Stimulated activated CD8-positive, alpha-beta memory T cell treated with anti-CD3 and anti-CD28 coated beads, Interleukin-4, amount 100 ng/mL, for 24 hours (primary cell): ENCODE measurements at places on chromosomes 2 and 18.
A peak's percentile ranks its signal among the peaks of the same experiment; 100 is the strongest.

- no peak for DNase-seq
These were observed 77.7 kb downstream of the TRIM43 start for GRCh38 chr2:95669441-95669991.

DNA sequence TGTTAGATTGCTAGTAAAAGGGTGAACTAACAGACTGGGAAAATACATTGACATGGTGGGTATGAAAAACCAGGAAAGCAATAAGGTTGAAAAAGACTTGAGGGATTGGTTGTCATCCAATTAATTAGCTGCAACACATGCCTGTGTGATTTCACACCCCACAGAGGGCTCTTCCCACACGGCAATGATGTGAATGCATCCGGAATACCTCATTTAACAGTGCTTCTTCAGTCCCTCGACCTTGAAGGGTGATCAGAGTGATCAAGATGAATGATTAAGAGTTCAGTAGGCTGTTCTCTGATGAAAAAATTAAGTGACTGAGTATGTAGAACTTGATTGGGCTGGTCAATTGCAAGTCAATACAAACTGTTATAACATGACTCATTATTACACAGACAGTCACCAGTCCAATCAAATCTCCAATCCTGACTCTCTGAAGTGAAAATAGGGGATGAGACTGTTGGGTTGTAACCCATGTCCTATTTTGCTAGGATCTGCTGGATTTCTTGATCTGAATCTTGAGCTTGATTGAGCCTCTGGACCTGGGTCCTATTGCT is 924.9 kb upstream of the FAM98A start:
- no peak for DNase-seq

DNA sequence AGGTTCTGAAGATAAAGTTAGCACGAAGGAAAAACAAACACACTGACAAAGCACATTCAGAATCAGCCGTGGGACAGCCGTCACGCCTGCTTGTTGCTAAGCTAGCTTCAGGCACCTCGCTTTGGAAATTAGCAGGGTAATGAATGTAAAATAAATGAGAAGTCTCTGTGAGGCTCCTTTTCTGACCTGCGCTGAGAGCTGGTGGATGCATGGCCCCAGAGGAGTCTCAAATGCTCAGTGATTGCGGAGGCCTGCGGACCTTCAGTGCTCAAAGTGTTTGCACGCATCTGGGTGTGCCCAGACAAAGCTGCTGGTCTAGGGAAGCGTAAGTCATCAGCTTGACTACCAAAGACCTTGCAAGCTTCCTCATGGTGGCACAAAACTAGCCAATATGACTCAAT is 50.6 kb downstream of the CD8B2 start:
- DNase-seq = no peak

DNA sequence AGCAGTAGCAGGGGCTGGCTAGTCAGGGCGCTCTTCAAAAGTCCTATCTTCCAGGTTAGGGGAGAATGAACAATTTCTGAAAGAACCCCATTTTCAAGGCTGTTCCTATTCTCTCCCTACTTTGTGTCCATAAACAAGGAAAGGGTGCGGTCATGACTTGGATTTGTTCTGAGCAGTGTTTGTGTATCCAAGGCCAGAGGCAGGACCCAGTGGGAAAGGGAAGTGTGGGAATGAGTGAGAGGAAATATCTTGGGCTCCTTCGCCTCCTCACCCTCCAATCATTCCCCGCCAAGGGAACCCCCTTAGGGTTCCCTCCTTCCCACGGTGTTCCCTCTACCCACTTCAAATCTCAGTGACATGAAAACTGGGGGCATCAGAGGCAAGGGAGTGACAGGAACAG is 25.5 kb upstream of the SPTBN1 start:
- no peak for DNase-seq

GRCh38 chr2:148490840-148491439 is 153.6 kb upstream of the EPC2 start:
- DNase-seq = no peak

DNA sequence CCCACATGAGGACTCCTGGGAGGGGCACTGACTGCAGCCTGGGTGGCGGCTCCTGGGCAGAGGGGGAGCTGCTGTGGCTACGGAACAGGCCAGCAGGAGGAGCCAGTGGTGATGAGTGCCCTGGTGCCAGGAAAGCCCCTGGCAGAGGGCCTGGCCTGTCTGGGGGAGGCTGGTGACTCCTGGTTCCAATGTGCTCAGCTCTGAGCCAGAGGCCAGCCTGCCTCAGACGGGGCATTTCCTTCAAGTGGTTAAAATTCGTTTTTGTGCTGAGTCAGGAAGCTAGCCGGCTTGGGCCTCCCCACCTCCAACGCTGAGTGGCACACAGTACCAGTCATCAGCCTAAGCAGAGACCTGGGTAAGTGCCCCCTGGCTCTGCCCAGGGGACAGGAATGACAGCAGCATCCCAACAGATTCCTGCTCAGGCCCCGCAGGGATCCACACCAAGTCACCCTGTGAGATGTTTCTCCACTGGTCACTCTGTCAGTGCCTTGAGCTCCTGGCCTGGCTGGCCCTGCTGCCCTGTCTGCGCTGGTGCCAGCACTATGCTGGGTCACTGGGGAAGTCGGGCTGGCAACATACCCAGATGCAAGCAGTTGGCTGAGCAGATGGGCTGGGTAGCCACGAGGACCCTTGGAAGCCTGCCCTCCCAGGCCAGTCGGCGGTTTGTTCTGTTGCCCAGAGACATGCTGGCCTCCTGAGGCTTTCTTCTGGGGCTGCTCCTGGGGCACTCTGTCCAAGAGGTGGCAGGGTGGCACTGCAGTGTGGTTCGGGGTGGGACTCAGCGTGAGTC is 7.1 kb upstream of the KLF11 start:
- DNase-seq = peak; percentile 25

DNA sequence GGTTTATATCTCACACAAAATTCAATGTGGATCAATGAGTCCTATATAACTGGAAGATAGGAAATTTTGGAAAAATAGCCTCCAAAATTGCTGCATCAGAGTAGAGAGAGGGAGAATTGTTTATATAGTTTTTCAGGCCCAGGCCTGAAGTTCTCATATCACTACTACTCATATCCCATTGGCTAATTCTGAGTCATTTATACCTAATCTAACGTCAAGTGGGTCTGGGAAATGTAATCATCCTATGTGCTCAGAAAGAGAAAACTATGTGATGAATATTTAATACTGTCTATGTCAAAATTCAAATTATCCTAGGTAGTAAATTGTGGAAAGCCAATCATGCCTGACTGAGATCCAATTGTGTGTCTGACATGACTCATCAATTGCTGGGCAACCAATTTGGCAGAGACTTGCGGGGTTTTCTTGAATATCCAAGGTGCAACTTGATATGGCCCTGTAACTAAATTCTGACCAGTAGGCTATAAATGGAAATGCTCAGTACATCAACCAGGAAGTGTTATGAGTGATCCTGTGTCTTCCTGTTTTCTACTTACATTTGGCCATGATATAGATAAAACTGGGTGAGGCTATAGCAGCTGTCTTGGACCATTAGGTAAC is 744.4 kb downstream of the KCNJ3 start:
- no peak for DNase-seq

DNA sequence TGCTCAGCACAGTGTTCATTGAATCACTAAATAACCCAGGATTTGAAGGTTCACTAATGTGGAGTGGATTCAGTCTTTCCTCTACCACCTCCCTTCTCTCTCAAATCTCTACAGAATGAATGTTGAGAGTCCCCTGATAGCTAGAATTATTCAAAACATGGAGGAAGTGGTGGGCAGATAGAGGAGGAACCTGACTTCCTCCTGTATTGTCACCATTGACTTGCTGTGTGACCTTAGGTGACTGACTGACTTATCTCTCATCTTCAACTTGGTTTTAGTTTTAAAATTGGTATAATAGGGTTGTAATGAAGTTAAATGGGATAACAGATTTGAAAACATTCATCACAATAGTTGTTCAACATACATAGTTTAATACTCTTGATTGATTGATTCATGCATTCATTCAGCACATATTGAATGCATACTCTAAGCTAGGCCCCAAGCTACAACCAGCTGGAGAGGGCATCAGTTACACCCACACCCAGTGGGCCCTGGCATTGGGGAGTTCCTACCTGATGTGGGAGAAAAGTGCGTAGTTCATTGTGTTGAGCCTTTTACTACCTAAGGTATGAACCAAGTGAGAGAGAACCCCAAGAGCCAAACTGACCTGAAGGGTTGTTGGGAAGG is 96.0 kb downstream of the WDR7 start:
- DNase-seq = no peak

DNA sequence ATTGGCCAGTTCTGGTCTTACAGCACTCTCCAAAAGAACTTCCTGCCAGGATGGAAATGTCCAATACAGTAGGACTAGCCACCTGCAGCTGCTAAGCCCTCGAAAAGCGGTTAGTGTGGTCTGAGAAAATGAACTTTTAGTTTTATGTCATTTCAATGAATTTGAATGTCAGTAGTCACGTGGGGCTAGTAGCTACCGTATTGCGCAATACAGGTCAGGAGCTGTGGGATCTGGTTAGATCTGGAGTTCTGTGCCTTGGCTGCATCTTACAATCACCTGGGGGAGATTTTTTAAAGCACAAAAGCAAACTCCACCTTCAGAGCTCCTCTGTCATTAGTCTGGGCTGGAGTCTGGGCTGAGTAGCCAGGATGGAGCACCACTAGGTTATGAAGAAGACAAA is 35.9 kb downstream of the C1QL2 start:
- no peak for DNase-seq

GRCh38 chr2:848099-848498 is 102.5 kb upstream of the SNTG2 start:
- DNase-seq = no peak

GRCh38 chr2:152620208-152620607 is 97.1 kb downstream of the PRPF40A start:
- no peak for DNase-seq

DNA sequence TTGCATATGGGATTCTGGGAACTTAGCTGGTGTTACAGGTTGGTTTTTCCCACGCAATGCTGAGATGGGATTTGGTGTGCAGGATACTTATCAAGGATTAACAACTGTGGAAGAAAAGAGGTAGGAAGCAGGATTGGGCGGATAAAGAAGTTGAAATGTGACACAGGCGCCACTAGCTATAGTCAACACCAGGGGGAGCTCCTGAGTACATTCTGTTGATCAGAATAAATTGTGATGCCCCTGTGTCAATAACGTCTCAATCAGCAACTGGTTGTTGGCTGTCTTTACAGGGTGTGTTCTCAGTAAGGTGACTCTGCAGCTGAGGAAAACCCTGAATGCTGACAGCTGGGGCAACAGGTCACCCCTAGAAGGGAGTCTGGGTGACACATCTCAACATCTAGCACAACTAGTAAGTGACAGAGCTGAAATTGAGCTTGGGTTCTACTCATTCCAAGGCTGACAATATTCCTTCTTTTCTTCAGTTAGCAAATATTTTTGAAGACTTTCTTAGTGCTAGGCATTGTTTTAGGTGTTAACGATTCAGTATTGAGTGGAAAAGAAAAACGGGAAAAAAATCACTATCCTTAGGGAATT is 143.0 kb downstream of the ARL6IP6 start:
- DNase-seq = peak; percentile 1

GRCh38 chr18:55317864-55318263 is 270.1 kb downstream of the TCF4 start:
- no peak for DNase-seq

GRCh38 chr2:30232801-30233130 is 1.4 kb downstream of the LBH start:
- no peak for DNase-seq

DNA sequence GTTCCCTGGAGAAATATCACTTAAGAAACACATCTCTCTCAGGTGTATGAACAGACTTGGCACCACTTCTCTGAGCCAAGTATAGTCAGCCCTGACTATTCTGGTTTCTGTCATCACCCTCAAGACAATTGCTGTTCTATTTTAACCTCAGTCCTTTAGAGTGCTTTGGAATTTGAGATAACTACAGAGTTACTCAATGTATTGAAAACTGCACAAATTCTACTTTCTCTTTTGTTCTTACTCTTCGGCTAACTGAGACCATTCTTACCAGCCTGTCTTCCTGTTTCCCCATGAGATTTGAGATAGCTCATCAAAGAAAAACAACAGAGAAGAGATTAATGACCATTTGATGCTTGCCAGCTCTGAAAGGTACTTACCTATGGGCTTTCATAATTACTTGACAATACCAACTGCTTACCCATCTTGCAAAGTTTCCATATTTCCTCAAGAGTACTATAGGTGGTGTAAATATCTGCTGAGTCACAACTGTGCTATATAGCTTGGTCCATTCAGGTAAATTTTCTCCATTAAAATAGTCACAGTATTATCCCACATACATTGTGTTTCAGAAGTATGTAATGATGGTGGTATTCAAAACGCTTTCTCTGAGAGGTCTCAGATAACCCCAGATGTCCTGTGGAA is 467.5 kb upstream of the CHST9 start:
- no peak for DNase-seq

DNA sequence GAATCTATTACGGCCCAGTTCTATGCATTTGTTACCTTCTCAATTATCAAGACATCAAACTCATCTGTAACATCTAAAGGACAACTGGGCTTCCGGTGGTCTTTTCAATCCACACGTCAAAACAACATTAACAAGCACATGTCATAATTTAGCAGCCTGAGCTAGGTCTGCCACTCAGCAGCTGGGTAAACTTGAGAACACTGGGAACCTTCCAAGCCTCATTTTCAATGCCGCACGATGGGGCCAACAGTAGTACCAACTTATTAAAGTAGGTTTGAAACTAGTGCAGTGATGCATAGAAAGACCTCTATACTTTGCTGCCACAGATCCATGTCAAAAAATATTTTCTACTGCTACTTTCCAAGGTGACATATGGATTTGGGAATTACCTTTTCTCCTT is 60.4 kb downstream of the COL4A4 start:
- no peak for DNase-seq

GRCh38 chr18:76410033-76410432 is 85.0 kb downstream of the ZNF516 start:
- DNase-seq = no peak

- DNase-seq = no peak
These were observed 338.9 kb downstream of the CCDC85A start for GRCh38 chr2:56522605-56523089.

- DNase-seq = no peak
These were observed 237.6 kb upstream of the TRIB2 start for GRCh38 chr2:12479065-12479601.

DNA sequence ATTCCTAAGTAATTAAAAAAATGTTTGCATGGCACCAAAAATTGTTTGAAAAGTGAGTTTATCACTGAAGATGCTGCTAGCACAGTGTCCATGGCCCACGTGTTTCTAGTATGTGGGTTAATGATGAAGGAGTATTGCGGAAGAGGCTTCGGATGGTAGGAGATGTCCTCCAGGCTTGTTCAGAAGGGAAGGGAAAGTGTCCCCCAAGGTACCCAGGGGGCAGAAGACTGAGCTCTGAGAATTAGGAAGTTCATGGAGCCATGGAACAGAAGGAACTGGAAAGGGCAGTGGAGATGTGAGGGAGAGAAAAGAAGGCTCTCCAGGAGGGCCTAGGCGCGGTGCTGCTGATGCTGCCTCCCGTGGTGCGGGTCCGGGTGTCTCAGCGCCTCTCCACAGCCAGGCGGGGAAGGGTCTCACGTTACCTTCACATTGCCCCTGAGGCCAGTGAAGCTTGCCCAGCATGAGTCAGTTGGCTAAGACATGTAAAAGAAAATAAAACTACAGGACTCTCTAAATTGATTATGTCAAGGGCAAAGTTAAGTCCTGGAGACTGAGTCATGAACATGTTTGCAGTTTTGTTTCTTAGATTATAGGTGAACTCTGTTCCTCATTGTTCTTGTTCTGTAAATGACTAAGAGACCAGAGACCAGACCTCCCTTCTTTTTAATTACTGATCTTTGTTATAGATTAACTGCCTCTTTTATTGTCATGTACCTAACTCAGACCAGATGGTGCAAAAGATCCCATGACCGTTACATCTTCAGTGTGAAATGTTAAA is 89.0 kb downstream of the MTCL1 start:
- no peak for DNase-seq
